ENCODE measurements at places on chromosomes 2 and 18.

- no peak for DNase-seq
Observed at GRCh38 chr2:177902395-177903163, 170.0 kb downstream of the PDE11A start.

DNA sequence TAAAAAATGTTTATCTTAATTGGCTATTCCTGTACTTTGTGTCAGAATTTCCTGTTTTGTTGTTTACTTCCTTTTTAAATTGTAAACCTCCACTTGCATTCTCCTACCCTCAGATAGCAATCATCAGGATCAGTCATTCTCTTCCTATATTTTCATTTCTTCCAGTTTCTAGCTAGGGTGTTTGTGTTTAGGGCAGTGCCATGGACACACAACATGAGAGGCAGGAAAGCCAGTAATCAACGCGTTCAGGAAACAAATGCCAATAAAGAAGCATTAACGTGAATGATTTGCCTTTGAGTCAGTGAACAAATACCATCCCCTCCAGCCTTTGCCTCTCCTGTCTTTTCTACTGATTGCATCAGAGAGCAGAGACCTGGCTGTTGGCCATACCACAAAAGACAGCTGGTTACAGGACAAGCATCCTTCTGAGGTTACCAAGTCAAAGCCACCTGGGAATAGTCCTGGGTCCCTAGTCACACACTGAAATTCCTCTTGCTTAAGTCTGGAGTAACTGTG lies 56.7 kb upstream of the FHL2 start:
- DNase-seq = no peak

GRCh38 chr2:68193787-68194372 lies 36.2 kb downstream of the PNO1 start:
- no peak for DNase-seq

DNA sequence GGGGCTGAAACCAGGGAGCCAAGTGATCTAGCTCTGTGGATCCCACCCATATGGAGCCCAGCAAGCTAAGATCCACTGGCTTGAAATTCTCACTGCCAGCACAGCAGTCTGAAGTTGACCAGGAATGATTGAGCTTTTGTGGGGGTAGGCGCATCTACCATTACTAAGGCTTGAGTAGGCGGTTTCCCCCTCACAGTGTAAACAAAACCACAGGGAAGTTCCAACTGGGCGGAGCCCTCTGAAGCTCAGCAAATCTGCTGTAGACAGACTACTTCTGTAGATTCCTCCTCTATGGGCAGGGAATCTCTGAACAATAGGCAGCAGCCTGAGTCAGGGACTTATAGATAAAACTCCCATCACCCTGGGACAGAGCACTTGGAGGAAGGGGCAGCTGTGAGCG lies 96.7 kb downstream of the CCDC148 start:
- no peak for DNase-seq

GRCh38 chr2:205464681-205465080 lies 217.6 kb upstream of the NRP2 start:
- no peak for DNase-seq

DNA sequence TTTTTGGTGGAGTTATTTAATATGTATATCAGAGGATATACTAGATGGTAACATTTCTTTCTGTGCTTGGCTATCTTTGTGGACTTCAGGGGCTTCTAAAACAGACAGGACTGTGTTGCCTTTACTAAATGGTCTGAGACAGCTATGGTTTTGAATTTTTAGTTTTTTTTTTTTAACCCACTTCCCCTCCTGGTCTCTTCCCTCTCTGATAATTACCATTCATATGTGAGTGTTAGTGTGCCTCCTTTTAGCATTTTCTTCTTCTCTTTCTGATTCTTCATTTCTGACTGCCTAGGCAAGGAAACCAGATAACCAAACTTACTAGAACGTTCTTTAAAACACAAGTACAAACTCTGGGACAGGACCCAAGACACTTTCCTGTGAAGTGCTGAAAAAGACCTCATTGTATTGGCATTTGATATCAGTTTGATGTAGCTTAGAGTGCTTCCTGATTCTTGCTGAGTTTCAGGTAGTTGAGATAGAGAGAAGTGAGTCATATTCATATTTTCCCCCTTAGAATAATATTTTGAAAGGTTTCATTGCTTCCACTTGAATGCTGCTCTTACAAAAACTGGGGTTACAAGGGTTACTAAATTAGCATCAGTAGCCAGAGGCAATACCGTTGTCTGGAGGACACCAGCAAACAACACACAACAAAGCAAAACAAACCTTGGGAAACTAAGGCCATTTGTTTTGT lies 52.7 kb downstream of the SMAD4 start:
- no peak for DNase-seq

DNA sequence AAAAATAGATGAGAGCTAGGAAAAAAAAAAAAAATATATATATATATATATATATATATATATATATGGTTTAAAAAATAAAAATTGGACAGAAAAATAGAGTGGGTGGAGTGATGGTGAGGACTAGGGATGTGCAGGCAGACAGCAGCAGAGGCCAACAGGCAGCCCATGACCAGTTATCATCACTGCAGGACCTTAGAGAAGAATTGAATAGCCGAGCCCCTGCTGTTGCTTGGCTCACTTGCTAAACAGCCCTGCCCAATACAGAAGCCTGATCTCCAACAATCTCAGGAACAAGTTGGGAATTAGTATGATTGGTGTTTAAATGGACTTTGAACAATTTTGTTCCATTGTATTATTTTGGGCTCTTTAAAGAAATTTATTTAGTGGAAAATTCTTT lies 967.5 kb upstream of the PIK3C3 start:
- no peak for DNase-seq

GRCh38 chr2:100786297-100786658 lies 33.7 kb upstream of the NPAS2 start:
- DNase-seq = no peak

DNA sequence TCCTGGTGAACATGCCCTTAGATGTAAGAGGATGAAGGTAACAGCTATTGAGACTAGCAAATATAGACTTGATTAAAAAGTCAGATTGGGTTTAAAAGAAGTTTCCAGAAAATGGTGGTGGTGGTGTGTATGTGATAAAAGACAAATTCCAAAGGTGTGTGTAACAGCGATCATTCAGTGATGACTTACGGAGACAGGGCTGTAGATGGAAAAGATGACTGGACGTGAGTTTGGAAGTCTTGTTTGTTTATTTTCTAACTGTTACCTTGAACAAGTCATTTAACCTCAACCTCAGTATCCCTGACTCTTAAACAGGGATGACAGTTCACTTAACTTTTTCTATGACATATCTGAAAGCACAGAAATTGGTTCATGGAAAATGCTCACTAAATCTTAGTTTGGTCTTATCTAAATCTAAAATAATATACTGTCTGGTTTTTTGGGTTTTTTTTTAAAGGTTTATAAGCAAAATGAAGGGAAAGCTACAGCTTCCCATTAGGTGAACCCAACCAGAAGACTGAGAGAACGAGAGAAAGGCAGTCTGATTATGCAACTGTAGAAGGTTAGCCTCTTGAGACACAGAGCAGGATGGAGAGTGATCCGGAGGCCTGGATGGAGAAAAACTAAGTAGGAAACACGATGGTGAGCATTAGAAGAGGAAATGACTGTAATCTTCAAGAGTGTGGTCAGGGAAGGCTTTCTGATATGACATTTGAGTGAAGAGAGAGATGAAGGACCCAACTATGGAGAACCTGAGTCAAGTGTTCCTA lies 71.9 kb downstream of the TCF4 start:
- no peak for DNase-seq

GRCh38 chr2:148653437-148653836 lies 8.9 kb downstream of the EPC2 start:
- no peak for DNase-seq

GRCh38 chr2:178279142-178279541 lies 84.8 kb downstream of the OSBPL6 start:
- no peak for DNase-seq

DNA sequence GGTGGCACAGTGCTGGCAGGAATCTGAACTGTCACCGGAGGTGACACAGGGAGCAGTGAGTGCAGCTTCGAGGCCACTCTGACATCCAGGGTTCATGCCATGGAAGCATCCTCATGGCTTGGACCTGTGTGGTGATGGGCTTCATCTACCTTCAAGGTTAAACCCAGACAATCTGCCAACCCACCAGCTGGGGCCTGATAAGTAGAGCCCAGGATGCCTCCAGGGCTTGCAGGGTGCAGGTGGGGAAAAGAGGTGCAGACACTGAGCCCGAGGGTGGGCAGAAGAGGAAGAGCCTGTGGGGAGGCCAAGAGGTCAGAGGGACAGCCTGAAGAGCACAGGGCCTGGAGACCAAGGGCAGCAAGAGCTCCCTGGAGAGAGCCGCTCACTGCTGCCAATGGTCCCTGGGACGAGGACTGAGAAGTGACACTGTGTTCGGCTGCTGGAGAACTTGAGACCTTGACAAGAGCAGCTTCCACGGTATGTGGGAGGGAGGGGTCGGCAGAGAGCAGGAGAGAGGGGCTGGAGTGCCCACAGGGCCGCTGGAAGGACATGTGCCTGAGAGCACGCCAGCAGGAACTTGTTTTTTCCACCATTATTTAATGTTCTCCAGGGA lies 8.1 kb upstream of the HES6 start:
- DNase-seq = no peak

GRCh38 chr2:157305723-157306110 lies 19.9 kb downstream of the ERMN start:
- no peak for DNase-seq

DNA sequence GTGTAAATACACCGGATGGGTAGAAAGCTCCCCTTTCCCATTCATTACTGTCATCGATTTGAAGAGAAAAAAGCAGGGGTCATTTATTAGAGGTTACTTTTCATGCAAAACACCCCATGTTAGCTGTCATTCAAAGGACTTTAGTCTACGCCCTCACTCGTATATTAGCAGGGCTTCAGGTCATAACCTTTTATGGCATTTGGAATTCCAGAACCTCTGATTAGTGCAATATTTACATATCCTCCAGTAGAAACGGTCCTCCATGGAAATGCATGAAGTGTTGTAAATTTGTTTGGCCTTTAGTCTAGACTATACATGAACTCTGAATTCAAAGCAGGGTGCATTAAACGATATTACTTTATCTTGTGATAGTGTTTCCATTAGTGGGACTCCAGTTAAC lies 180.5 kb downstream of the ZNF516 start:
- no peak for DNase-seq

GRCh38 chr2:182622231-182622630 lies 93.8 kb upstream of the DNAJC10 start:
- DNase-seq = no peak

GRCh38 chr2:11598228-11598731 lies 64.4 kb downstream of the GREB1 start:
- no peak for DNase-seq

DNA sequence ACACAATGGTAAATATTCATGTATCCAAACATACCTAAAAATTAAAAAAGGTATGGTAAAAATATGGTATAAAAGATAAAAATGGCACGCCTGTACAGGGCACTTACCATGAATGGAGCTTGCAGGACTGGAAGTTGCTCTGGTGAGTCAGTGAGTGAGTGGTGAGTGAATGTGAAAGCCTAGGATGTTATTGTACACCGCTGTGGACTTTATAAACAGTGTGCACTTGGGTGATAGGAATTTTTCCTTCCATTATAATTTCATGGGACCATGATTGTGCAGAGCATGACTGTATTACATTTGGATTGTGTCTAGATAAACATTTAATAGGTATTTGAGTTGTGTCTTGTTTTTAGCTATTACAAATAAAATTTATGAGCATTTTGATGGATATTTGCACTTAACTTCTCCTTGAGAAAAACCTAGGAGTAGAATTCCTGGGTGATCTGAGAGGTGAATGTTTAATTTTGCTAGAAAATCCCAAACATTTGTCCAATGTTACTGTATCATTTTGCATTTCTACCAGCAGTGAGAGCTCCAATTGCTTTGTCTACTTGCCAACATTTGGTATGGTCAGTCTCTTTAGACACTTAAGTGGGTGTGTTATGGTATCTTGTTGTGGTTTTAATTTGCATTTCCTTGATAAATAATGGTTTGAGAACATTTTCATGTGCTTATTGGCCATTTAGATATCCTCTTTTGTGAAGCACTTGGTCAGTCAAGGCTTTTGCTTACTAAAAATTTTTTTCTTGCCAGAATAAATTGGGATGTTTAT lies 81.7 kb downstream of the BCL2L11 start:
- DNase-seq = no peak

DNA sequence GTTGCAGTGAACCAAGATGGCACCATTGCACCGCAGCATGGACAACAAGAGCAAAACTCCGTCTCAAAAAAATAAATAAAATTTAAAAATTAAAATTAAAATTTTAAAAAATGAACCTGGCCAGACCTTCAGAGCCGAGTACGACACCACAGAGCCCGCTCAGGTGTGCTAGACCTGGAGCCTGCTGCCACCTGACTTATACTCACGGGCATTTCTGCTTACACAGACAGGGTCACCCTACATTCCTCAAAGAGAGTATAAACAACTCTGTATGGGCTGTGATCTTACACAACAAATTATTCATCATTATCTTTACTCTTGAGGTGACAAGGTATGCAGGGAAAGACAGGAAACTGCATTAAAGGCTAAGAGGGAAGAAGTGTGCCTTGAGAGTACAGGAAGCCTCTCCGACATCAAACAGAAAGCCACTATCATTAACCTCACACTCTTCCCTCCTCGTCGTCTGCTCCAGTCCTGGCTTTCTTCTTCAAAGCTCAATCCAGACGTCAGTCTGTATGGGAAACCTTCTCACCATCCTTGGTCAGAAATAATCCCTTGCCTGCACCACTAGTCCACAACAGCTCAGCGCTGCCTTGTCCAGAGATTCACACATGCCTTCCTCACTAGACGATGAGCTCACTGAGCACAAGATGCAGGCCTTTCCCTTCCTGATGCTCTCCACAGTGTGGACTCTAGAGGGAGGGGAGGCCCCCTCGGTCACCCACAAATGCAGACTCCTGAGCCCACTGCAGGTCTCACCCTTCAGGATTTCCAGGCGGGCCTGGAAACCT lies 56.2 kb downstream of the UXS1 start:
- DNase-seq = no peak

DNA sequence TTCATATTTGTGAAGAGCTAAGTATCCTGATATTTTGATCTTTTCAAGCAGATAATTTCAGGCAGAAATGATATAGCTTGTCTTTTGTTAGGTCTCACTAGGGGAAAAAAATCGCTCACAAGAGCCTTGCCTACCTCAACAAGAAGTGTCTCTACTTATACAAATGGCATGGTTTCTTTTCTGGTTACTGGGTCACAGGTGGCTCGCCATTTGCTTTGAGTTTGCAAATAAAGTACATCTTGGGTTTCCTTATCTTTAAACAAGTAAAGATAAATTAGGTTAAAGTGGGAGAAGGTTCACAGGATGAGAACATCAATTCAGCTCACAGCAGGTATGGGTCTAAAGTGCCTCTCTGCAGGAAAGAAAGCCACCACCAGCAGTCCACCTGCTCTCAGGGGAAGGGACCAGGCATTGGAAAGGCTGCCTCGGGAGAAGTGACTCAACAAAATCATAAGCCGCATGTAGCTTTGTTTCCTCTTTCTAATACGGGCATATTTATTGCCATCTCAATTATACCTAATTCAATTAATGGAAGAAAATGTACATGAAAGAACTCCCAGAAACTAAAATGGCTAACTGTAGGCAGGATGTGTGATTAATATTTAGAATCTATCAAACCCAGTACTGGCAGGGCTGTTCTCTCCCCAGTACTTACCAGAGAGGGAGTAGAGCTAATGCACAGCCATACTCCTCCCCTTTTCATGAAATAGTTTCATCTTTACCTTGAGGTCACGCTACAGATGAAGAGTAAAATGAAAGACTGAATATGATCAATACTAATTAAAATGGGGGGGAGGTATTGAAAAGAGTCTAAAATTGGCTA lies 28.3 kb downstream of the CDC42EP3 start:
- no peak for DNase-seq

- DNase-seq = no peak
Observed at GRCh38 chr18:76565238-76566173, 70.5 kb upstream of the ZNF516 start.
